Hepatic stellate cell (primary cell): ENCODE measurements at places on chromosomes 12 and 14.

GRCh38 chr12:79874665-79875064, 60.2 kb downstream of the PPP1R12A start:
- no peak for DNase-seq

DNA sequence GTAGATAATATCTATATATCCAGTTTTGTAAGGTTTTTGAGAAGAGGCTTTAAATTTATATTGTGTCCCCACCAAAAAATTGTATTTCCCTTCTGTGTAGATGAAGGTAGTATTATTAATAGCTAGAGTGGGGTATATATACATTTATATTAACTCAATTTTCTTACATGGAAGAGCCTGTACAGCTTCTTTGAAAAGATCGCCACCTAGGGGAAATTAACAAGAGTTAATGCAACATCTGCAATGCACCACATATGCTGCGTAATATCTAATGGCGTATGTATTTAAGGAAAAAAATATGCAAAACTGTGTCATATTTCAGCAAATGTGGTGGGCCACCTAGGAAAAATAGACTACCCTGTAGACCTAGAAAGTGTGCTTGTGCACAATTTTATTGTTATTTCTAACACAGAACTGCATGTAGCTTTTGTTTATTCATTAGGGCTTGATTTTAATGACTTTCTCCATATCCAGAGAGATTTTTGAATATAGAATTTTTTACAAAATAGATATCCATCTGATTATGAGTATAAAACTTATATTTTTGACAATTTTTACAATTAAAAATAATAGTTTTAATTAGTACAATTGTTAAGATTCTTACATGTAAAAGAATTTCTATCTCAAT, 14.0 kb downstream of the CCER1 start:
- peak; percentile 21 for DNase-seq

DNA sequence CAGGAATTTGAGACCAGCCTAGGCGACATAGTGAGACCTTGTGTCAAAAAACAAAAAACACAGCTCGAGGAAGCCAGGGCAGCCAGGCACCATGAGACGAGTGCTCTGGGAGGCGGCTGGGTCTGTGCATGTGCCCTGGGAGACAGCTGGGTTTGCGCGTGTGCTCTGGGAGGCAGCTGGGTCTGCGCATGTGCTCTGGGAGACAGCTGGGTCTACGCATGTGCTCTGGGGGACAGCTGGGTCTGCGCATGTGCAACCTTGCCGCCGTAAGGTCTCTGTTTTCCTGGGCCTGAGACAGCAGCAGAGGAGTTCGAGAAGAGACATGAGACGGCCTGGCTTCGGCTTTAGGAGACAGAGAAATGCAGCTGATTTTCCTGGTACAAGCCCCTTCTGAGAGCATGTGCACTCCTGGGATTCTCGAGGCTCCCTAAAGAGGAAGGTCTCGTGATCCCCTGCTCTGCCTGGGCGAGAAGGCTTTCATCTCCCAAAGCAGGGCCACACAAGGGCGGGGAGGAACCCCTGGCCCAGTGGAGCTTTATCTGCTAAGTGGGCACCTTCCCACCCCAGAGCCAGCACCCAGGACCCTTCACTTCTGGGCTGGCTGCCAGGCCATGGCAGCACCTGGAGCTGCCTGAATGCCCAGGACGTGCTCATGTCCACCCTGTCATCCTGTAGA, 3.5 kb upstream of the BDKRB1 start:
- no peak for DNase-seq

DNA sequence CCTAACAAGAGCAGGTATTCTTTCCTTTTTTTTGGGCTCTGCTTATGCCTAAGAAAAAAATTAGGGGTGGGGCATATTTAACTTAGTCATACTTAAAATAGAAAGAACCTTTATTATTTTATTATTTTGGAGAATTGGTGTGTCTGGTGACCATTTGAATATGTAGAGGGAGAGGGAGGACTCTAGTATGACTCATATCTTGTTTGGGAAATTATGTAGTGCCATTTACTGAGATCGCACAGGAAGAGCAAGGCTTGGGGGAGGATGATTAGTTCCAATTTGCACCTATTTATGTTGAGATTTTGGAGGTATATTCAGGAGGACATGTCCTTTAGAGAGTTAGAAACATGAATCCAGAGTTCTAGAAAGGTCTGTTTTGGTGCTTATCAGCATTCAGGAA, 9.9 kb downstream of the ZNF410 start:
- peak; percentile 40 for DNase-seq

DNA sequence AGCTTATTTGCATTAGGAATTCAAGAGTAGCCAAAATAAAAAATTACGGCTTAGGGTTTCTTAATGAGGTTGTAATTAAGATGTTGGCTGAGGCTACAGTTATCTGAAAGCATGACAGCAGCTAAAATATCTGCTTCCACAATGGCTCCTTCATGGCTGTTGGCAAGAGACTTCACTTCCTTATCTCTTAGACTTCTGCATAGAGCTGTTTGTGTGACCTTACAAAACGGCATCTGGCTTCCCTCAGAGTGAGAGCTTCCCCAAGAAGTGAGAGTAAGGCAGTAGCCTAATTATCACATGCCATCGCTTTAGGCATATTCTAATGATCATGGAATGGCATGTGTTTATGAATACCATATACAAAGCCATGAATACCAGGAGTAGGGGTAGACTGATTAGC, 57.6 kb downstream of the CCDC59 start:
- no peak for DNase-seq

- no peak for DNase-seq
Measured at GRCh38 chr14:101077481-101078074, 174.1 kb upstream of the RTL1 start.

DNA sequence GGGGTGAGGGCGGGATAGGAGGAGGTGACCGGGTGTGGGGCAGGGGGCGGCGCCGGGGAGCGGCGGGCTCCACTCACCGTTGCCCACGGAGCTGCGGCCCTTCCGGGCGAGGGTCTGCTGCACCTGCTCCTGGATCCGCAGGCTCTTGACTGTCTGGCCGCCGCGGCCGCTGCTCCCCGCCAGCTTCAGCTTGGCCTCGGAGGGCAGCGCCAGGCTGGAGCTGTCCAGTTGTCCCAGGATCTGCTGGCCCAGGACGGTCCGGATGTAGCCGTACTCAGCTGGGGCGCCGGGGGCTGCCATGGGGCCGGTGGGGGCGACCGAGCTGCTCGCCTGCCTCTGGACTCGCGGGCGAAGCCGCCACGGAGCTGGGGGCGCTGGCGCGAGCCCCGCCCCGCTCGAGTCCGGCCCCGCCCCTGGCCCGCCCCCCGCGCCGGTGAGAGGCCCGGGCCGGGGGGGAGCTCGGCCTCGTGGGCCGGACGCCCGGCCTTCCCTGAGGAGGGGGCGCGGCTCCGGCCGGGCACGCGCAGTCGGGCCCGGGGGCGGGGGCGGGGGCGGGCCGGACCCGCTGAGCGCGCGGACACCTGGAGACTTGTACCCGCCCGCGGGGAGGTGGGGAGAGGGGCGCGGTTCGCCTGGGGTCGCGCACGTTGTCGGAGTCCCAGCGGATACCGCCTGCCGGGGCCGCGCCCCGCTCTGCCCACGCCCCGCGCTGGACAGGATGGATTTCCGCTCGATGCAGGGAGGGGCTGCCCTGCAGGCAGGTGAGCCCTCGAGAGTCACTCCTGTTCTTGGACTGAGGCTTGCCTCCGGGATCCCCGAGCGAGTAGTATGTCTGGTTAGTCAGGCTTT, at the start of gene PKP2:
Gene PKP2 (minus strand): TSS at position 346 of the 849 bp plus-strand sequence. CDS start 46 bp downstream, at position 300.
- no peak for DNase-seq

DNA sequence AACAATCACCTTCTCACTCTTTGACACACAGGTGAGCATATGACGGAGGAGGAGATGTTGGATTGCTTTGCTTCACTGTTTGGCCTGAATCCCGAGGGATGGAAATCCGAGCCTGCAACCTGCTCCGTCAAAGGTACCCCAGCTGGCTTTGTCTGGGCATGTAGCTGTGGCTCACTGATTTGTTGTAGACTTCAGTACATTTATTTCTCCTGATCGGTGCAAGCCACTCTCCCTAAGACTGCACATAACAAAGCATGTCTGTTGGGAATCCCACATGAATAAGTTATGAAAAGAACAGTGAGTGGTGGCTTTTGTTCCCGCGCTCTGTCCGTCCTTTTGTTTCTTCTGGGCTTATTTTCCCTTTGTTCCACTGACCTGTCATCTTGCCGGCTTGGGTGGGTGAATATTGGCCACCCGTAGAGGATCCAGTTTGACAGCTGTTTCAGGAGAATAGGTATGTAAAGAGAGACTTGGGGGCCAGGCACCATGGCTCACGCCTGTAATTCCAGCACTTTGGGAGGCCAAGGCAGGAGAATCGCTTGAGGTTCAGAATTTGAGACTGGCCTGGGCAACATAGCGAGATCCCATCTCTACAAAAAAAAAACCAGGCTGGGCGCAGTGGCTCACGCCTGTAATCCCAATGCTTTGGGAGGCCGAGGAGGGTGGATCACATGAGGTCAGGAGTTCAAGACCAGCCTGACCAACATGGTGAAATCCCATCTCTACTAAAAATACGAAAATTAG, 20.0 kb upstream of the BCL7A start:
- DNase-seq: no peak

DNA sequence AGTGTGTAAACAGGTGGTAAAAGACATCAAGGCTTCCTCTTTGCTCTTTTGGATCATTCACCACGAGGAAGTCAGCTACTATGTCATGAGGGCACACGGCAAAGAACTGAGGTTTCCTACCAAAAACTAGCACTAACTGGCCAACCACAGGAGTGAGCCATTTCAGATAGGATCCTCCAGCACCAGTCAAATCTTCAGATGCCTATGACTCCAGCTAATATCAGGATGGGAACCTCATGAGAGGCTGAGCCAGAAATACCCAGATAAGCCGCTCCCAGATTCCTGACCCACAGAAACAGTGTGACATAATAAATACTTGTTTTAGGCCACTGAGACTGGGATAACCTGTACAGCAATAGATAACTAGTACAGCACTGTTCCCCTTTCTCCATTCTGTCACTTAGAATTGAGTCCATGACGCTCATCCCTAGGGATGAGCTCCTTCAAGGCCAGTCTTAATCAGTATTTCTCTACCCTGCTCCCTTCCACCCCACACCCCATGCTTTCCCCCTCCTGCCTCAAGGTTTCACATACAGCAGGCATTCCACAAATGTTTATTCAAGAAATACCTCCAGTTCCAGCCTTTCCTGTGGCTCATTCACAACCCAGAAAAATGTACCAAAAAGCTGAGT, 68.4 kb downstream of the PPM1H start:
- peak; percentile 62 for DNase-seq

DNA sequence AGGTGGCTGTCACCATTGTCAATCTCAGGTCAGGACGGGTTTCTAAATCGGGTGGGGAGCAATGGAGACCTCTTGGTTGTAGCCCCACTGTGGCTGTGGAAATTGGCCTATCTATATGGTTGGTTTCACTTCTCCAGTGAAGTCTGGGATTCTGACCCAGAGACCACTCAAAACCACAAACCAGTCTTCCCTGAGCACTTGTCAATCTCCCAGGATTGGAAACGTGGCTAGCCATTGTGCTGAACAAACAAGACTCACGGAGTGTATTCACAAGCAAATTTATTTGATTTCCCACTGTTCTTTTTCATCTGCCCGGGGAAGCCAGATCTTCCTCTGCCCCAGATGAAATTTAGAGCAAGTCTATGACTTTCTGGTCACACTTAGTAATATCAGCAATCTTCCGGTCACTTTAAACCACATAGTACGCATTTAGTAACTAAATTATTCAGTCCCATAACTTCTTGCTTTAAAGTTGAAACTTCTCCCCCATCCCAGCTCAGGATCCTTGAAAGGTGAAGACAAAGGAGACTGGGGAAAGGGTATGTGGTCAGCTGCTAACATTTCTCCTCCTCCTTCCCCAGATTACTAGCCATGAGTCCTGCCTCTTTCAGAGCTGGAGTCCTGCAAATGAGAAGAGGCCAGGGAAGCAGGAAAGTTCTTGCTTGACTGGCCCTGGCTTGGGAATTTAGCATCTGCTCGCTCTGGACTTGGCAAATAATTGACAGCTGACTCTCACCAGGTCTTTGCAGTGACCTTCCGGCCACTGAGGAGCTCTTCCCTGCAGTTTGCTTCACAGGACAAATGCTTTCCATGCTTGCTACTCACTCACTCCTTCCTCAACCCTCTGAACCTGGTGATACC, 123.2 kb upstream of the MAX start:
- DNase-seq: no peak

- DNase-seq: no peak
Measured at GRCh38 chr12:110555577-110556406, 27.3 kb downstream of the PPTC7 start.

GRCh38 chr12:110171636-110172035, 47.5 kb downstream of the IFT81 start:
- DNase-seq: no peak

DNA sequence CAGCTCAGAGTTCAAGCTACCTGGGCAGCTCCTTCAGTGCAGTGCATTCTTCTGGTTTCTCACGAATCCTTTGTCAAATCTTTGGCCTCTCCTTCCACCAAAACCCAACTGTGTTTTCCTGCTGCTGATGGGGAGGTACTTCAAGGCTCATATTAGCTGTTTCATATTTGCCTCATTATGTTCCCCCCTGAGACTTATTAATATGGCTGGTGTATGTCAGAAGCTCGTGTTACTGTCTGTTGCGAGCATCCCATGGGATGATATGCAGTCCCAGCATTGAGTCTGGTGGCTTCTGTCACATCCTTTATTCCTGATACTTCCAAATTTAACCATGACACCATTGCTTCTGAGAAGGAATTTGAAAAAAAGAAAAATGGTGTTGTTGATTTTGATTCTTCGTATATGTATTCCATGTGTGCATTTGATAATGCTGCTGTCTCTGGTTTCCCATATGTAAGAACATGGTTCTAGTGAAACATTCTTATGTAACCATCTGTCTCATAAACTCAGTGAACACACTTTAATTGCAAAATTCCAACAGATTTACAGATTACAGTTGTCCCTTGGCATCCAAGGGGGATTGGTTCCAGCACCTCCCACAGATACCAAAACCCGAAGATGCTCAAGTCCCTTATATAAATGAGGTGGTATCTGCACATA, 149.1 kb downstream of the KICS2 start:
- DNase-seq: no peak

- peak; percentile 12 for DNase-seq
Measured at GRCh38 chr12:24418157-24418556, 468.7 kb upstream of the SOX5 start.

- no peak for DNase-seq
Measured at GRCh38 chr14:80387563-80387981, 176.3 kb upstream of the DIO2 start.

DNA sequence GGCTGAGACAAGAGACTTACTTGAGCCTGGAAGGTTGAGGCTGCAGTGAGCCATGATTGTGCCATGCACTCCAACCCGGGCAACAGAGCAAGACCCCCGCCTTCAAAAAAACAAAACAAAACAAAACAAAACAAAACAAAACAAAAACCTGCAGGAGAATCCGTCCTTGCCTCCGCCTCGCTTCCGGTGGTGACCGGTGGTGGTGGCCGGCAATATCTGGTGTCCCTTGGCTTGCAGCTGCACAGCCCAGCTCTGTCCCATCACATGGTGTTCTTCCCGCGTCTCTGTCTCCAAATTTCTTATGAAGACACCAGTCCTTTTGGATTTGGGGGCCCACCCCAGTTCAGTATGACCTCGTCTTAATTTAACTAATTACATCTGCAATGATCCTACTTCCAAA, 10.0 kb downstream of the SMIM41 start:
- DNase-seq: no peak

- no peak for DNase-seq
Measured at GRCh38 chr14:58177125-58177524, 22.8 kb upstream of the ACTR10 start.
